MV-4-11 (cell line): ENCODE measurements at places on chromosomes 16 and 17.

DNA sequence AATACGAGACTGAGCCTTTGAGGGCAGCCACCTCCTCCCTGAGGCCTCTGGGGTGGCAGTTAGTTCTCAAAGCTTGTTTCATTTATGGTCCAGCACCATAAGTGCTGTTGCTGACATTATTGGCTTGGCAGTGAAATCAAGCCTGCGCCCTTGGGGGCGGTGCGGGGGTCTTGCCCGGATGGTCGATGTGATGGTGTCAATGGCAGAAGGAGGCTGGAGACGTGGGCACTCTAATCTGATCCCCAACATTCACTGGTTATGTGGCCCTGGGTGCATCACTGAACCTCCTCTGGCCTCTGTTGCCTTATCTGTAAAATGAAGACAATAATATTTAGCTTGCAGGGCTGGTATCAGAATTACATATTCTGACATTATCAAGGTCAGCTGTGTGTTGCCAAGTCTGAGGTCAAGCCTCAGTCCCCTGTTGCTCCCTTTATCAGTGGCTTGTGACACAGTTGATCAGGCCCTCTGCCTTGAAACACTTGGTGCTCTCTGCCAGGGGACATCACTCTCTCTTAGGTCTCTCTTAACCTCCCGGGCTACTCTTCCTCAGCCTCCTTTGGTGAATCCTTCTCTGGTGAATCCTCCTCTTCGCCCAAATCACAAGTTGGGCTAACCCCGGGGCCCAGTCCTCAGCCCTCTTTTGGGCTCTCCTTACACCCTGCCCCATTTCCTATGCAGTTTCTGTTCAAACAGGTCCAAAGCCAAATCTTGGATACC, 11.8 kb upstream of the TMEM220 start:
- DNase-seq: no peak

GRCh38 chr17:66695098-66695497, 139.8 kb upstream of the CACNG5 start:
- no peak for DNase-seq

DNA sequence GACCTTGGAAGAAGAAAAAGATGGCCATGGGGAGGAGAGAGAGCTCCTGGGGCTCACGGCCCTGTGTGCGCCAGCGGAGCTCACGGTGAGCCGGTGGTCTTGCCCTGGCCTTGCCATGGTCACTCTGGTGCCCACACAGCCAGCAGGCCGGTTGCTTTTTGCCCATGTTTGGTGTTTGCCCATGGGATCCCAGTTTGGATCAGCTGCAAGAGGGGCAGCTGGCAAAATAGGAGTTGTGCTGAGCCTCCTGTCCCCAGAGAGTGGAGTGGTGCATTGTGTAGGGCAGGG, 1.6 kb downstream of the NHERF1 start:
- DNase-seq: no peak

DNA sequence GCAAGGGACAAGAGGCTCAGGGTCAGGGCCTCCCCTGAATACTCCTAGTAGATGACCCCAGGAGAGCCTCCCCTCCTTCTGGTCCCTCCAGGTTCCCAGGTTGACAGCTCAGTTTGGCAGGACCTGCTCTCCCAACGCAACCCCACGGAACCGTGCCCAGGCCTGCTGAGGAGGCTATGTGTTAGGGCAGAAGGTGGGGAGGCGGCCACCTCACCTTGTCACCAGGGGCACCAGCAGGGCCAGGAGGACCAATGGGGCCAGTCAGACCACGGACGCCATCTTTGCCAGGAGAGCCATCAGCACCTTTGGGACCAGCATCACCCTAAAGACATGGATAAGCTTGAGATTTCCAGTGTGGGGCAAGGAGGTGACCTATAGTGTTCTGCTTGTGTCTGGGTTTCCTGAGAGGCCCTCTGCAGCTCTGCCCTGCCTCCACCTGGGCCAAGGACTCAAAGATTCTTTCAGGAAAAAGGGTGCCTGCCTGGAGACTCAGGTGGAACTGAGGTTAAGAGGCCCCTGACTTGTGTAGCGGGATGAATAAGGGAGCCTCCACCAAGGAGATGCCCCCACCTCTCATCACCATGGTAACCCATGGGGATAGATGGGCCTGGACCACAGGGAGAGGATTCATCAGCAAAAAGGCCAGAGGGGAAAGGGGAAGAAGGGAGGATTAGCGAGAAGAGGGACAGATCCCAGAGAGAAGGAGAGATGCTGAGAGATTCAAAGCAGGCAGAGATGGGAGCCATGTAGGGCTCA, 10.7 kb downstream of the COL1A1 start:
- DNase-seq: no peak

DNA sequence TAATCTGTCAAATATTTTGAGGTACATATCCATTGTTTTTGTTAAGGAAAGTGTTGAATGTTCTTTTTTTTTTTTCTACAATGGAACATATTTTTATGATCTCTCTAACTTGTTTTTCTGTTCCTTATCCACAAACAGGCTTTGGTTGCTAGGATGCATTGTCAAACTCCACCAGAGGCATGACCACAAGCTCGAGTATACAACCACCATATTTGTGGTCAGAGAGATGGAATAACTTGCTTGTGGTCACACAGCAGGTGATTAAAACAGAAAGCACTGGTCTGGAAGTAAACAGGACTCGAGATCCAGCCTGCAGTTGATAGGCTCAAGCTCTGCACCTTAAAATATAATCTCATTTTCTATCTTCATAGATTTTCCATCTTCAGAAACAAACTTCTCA, 105.8 kb upstream of the ADAMTS18 start:
- no peak for DNase-seq

DNA sequence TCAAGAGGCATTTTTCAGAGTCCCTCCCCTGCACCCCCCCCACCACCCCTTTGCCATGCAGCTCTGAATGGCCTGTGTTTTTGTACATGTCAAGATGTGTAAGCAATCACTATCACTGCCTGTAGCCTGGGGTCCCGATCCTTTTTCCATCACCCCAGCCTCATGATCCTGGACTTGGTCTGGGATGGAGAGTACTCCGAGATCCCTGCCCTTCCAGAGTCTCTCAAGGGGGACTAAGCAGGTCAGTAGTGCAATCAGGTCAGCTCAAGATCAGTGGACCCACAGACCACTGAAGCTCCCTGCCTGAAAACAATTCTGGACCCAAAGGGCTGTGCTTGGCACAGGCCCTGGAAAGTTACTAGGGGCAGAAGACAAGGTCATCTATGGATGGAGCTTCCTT, 7.5 kb upstream of the GJD3 start:
- DNase-seq: no peak

DNA sequence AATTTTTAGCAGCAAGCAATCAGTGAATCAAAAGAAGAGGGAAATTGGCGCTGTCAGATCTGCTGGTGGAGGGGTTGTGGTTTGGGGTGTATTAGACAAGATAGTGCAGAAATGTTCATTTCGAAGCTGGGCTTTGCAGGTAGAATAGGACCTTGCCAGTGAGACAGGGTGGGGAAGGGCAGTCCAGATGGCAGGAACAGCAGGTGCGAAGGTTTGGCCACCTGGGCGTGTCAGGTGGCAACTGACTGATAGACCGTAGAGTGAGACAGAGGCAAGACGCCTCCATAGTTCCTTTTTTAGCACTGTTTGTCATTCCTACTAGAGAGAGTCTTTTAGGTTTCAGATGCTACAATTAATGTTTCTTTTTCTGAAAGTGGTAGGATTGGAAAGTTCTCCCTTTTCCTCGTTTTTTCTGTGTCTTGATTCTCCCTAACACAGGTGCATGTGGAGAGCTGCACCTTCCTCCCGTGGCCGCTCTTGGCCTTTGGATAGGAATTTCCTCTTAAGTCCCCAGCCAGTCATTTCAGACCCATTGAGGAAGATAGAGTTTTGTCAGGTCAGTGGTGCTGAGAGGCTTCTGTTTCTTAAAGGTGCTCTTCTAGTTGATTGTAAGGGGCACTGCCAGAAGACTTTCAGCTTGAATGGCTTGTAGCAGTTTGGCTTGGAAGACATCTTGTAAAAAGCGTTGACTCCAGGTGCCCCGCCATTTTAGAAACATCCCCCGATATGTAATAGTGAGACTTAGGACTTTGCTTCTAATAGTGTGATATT, 315.6 kb downstream of the SNX29 start:
- no peak for DNase-seq

- DNase-seq: no peak
Measured at GRCh38 chr17:75639771-75640555, 6.7 kb downstream of the SMIM5 start.

DNA sequence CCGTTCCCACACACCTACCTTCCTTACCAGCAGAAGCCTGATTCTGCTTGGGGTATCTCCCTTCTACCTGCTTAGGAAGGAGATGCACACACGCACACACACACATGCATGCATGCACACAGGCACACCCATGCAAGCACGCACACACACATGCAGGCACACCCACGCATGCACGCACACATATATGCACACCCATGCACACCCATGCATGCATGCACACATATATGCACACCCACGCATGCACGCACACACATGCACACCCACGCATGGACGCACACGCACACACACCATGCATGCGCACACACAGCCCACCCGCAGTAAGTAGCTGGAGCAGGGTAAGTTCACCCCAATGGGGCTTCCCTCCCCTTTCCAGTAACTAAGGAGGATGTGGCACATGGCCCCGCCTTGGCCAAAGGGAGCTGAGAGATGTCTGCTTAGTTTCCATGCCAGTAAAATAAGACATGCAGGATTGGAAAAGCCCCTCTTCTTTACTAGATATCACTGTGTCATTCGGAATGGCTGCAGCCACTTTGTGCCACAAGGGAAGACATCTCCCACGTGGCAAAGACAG, 33.7 kb downstream of the ADCY9 start:
- DNase-seq: no peak

DNA sequence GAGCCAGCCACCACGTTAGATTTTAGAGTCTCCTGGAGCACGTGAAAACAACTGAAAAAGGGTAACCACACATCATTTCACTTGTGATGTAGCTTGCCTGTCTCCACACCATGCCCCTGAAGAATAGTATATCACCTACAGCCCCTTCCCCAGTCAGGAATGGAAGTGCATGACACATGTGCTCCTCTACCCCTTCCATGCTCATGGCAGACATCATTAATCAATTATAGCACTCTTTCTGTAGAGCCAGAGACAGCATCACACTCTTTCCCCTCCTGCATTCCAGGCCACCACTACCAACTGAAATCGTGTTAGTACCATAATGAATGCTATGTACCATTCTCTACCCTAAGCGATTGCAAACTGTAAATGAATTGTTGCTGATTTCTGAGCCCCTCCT, 113.5 kb upstream of the PLCG2 start:
- DNase-seq: no peak

- DNase-seq: no peak
Measured at GRCh38 chr16:86930001-86930400, 351.7 kb downstream of the FOXL1 start.

DNA sequence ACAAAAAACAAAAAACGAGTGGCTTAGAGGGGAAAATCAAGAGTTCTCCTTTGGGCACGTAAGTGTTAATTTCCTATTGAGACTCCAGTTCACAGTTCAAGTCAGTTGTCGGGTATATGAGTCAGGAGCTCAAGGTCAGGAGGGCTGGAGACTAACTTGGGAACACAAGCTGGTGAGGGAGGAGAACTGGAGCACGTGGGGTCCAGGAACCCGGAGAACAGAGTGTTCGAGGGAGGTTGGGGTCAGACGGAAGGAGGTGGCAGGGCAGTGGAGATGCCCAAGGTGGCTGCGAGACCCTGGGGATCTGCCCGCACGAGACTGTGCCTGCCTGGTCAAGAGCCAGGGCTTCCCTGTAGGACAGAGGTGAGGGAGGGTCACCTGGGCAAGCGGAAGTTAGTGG, 12.0 kb downstream of the ALDH3A1 start:
- no peak for DNase-seq

- no peak for DNase-seq
Measured at GRCh38 chr16:69711115-69711740, 15.1 kb downstream of the NQO1 start.

GRCh38 chr17:73593249-73593965, 50.8 kb downstream of the SDK2 start:
- DNase-seq: no peak

DNA sequence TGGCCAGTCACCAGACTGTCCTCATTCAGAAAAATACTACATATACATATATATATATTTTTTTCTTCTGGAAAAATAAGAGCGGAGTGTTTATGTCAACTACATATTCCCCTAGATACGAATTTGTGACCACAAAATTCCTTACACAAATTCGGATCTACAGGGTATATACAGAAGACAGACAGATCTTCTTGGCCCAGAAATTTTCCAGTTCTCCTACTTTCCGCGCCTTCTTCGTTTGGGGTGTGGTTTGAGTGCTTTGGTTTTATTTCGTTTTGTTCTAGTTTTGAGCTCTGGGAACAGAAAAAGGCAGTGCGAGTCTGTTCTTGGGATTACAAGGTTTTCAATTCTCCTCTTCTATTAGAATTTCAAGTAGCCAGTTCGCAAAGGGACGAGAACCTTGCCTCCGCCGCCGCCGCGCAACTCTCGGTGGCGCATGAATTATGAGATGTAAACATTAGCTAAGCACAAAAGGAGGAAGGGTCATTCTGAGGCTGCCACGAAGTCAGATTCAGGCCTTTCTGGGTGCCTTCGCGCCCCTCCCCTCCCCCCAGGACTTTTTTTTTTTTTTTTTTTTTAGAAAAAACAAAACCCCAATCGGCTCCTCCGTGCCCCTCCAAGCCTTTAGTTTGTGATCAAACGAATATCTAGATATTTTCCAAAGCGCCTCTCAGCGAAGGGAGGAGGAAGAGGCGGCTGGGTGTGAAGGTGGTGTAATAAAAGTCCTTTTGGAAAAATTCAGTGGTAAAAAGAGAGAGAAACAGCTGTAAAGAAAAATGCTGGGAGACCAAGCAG, 1.8 kb upstream of the HOXB4 start:
- DNase-seq: no peak
